ENCODE measurements at places on chromosomes 11 and 22. TPM values are rescaled to one million over a fixed set of nuclear protein-coding genes. Genes with fewer than 3 reads are reported as not detected.

DNA sequence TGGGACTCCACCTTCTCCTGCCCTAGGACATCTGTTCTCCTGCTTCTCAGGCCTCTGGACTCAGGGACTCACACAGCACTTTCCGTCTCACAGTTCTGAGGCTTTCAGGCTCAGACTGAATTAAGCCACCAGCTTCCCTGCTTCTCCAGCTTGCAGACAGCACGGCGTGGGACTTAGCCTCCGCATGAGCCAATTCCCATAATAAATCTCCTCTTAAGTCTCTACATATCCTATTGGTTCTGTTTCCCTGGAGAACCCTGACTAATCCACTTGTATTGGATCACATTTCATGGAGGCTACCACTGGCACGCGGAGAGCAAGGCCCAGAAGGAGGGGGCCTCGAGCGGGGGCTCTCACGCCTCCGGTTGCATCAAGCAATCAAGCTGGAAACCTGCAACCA, 1313.6 kb downstream of the TBC1D22A start:
- DNase-seq, result no peak

The KCTD14 gene
- 0.18 TPM for total RNA-seq

DNA sequence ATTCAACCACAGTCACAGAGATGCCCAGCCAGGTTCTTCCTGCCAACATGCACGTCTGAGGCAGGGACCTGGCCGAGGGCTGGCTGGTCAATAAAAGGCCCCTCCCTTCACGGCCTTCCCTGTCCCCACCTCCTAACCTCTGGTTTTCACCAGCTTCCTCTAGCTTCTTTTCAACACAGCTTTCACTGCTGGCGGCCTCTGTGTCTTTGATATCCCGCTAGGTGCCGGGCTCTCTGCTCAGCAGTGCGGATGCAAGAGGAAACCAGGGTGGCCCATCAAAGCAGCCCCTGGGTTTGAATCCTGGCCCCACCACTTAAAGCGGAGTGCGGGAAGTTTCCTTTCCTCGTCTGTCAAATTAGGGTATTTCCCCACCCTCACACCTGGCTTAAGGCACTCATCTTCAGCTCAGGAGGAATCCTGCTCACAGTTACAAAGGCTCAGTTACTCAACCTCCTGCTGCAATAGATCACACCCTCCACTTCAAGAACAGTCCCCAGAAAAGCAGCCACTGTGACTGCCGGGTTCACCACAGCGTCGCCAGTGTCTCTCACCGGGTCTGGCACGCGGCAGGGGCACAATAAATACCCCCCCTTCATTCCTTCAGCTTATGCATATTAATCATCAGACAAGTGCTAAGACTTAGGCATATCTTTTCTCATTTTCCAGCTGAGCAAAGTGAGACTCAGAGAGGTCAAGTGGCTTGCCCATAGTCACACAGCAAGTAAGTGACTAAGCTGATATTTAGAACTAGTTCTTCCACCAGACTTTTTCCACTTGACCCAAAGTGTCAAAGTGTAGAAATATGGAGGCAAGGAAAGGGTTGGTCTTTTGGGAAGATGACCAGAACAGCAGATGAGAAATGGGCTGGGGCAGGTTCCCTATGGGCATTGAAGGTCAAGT, 45.7 kb downstream of the TXN2 start:
- peak; percentile 67 for DNase-seq

GRCh38 chr11:110174645-110175310, 81.6 kb downstream of the ZC3H12C start:
- DNase-seq, result no peak

GRCh38 chr11:45947885-45948284, 25.4 kb downstream of the LARGE2 start:
- no peak for DNase-seq

The ACRV1 gene
- total RNA-seq, result not detected

DNA sequence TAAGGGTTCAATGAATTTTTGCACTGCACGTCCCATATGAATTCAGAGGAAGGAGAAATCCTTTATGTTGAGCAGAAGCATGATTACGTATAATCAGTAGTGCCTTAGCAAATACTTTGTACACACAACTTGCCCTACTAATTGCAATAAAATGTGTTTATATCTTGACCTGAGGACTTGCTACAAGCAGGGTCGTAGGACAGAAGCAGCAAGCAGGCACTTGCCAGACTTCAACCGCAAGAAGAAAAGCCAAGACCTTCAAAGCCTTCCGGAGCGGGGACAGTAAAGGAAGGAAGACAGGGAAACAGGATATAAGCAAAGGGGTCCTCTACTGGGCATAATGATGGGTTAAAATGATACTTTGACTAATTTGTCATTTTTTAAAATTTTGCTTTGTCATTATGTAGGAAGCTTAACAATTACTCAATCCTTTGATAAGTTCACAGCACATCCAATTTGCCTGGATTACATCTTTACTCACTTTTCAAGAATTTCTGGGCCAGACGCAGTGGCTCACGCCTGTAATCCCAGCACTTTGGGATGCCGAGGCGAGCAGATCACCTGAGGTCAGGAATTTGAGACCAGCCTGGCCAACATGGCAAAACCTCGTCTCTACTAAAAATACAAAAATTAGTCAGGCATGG, 23.2 kb upstream of the UBASH3B start:
- DNase-seq, result no peak

The ATXN10 gene
- 58.9 TPM for total RNA-seq

DNA sequence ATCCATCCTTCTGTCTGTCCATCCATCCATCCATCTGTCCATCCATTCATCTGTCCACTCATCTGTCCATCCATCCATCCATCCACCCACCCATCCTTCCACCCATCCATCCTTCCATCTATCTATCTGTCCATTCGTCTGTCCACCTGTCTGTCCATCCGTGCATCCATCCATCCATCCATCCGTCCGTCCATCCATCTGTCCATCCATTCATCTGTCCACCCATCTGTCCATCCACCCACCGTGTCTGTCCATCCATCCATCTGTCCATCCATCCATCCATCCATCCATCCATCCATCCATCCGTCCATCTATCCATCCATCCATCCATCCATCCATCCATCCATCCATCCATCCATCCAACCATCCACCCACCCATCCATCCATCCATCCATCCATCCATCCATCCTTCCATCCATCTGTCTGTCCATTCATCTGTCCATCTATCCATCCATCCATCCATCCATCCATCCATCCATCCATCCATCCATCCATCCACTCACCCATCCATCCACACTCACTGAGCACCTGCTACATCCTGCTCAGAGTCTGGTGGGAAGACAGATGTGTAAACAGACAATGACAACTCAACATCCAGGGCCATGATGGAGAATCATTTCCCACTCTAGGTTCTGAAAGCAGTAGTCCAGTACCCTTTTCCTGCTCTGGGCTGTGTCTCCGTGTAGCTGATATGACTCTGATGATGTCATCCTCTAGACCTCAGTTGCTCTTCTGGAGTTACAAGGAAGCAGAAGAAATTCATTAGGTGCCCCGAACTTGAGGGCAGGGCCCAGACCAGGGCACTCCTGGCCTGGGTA, 30.8 kb upstream of the MYEOV start:
- DNase-seq, result no peak

The ZNF70 gene
- total RNA-seq, result 5.8 TPM

- DNase-seq, result no peak
These were observed 84.0 kb downstream of the SWAP70 start for GRCh38 chr11:9747828-9748227.

GRCh38 chr22:47629273-47629711, 866.8 kb downstream of the TBC1D22A start:
- DNase-seq, result no peak

GRCh38 chr11:118911880-118912741, 13.6 kb downstream of the BCL9L start:
- no peak for DNase-seq

DNA sequence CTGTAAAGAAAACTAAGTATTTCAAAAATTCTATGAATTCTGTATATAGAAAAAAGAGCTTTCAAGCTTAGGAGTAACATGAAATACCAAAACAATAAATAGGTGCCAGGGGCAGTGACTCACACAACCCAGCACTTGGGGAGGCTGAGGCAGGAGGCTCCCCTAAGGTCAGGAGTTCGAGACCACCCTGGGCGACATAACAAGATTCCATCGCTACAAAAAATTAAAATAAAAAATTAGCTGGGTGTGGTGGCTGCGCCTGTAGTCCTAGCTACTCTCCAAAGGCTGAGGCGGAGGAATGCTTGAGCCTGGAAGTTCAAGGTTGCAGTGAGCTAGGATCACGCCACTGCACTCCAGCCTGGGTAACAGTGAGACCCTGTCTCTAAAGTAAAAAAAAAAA, 21.5 kb downstream of the ZNF280B start:
- no peak for DNase-seq

- no peak for DNase-seq
These were observed 42.7 kb downstream of the OR5B17 start for GRCh38 chr11:58316142-58316541.

Data from T-cell (primary cell).